ENCODE measurements at places on chromosomes 1 and 21.

DNA sequence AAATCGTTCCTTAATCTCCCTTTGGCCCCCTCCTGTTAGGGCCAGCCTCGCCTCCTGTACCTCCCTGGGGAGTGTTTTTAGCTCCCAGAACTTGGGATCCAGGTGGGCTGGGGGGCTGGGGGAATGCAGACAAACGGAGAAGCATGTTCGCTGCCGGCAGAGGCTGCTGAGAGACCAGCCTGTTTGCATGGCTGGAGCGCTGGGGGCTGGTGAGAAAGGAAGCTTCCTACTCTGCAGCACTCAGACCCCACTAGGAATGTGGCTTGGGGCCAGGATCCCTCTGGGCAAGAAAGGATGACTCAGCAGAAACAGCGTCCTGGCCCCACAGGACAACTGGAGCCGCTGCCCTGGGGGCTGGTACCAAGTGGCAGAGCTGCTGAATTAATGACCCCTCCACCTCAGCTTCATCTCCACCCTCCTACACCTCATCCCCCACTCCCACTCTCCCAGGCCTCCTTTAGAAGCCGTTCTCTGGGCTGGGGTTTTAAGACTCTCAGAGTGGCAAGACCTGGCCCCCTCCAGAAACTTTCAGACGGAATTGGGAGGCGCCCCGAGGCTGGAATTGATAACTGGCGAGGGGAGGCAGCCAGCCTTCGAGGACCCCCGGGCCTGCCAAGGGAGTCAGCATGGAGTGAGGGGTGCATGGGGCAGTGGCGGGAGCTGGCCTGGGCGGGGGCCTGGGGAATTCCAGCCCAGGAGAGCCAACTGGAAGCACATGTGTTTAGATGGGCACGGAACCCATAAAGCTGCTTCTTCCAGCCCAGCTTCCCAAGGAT is 28.5 kb upstream of the EPS8L3 start:
- DNase-seq = peak; percentile 61

DNA sequence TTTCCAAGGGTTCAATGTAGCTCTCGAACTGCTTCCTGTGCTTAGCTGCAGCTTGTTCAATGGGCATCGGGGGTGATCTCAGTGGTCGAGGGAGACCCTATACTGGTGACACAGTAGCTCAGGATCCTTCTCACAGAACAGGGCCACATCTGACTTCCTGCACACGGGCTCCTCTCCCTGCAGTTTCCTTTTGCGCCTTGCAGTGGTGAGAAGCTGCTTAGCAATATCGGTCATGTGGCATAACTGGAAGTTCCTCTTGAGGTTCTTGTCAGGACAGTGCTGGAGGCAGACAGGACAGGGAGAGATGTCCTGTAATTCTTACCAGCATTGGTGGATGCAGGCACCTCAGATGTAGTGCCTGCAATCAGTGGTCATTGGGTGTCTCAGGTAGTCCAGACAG is 140.5 kb upstream of the MAP1LC3C start:
- DNase-seq = no peak

DNA sequence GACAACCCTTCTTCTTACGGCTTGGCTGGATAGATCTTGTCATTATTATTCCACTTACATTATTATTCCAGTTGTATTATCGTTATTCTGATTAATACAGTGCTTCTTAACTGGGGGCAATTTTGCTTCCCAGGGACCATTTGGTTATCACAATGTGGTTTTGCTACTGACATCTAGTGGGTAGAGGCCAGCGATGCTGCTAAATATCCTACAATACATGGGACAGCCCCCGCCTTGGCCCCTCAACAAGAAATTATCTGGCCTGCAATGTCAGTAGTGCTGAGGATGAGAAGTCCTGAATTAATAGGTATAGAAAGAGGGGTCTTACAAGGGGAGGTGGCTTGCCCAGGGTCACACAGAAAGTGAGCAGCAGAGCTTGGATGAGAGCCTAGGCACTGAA is 105.6 kb downstream of the PTPRU start:
- DNase-seq = no peak

DNA sequence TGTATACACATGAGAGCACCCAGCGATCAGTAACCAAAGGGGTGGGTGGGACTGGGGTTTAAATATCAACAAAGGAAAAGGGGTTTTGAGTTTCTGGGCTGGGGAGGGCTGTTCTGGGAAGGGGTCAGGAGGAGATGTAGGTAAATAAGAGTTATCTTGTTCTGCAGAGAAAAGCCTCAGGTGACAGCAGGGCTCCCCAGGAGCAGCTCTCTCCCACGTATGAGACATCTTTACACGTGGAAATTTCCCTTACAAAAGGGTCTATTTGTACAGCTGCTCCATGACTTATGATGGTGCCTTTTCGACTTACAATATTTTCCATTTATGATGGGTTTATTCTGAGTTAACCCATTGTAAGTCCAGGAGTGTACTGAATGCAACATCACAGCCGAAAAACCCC is 16.3 kb upstream of the PADI2 start:
- no peak for DNase-seq

DNA sequence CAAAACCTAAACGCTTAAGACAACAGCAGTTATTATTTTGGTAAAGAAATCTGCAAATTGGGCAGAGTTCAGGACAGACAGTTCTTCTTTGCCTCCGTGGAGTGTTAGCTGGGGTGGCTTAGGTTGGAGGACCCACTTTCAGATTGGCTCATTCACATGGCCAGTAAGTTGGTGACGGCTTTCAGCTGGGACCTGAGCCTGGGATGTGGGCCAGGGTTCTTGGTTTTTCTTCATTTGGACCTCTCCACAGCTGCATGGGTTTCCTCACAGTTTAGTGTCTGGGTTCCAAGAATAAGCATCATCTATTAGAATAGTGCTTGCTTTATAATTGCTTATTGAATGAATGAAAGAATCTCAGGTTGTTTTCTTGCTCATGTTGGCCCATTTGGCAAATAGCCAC is 72.2 kb downstream of the ATF6 start:
- DNase-seq = no peak

DNA sequence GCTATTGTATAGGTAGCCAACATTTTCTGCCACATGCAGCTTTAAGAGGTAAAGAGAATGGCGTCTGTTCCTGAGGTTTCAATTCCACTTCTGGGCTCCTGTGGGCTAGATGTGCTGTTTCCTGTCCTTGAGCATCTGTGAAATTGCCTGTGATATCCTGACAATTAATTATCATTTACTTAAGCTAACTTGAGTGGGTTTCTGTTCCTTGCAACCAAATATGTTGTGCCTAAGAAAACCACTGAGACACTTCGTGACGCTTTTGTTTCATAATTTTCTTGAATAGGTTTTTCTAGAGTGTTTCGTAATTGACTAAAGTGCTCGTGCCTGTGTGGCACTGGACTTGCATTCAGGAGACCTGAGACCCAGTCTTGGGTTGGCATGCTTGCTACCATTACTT is 127.3 kb upstream of the POU3F1 start:
- DNase-seq = no peak

DNA sequence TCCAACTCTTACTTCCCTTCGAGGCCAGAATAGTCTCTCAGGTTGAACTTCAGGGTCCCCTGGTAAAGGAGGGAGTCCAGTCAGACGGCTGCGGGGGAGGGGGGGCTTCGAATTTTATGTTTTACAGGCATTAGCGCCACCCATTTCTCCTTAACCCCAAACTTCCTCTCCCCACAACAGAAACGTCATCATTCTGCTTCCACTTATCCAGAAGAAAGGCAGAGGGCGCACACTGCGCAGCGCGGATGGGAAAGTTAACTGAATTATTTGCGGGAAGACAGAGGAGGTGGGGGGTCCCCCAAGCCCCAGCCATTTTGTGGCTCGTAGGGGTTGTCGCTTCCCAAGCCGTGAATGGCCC is 529 bp upstream of the PRMT2 start:
- DNase-seq = peak; percentile 74

GRCh38 chr21:45997205-45997494 is 15.6 kb downstream of the COL6A1 start:
- DNase-seq = no peak

DNA sequence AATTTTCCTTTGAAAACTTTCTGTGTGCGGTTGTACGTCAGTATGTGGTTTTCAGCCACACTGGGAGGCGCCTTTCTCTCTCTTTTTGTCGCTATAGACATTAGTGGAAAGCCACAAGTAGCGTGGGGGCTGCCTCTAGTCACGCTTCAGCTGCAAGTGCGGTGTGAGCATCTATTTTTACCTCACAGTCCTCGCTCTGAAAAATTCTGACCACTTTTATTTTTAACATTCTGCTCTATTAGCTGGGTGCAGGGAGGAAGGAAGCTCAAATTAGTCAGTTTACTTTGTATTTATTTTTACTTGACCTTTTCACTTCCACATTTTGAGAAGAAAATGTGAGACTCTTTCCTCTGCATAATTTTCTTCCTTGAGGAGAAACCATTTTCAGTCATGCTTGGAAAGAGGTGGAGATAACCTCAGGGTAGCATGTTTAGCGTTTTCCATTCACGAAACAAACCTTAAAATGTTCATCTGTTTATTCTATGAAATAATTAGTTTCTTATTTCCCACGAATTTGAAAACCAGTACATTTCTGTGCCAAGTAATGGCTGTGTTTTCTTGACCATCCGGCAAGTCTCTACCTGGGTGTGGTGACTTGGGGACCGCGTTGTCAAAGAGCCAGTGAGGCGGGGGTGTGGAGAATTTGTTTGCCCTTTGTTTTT is 35.6 kb downstream of the ADARB1 start:
- DNase-seq = no peak

GRCh38 chr1:233025567-233025966 is 75.2 kb downstream of the NTPCR start:
- DNase-seq = peak; percentile 92

DNA sequence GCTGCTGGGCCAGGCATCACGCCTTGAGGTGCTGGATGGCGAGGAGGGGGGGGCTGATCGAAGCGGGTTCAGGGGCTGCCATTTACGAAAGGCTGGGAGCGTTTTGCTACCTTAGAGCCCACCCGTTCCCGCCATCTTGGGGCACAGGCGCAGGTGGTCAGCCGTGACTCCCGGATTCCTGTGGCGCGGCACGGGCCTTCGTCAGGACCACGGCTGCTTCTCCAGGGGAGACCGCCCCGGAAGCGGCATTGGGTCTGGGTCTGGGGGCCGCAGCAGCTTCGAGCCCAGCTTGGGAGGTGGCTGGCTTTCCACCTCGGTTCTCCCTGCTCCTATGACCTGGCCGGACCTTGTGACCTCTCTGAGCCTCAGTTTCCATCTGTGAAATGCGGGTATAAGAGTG is 23.8 kb downstream of the SPSB1 start:
- DNase-seq = no peak

DNA sequence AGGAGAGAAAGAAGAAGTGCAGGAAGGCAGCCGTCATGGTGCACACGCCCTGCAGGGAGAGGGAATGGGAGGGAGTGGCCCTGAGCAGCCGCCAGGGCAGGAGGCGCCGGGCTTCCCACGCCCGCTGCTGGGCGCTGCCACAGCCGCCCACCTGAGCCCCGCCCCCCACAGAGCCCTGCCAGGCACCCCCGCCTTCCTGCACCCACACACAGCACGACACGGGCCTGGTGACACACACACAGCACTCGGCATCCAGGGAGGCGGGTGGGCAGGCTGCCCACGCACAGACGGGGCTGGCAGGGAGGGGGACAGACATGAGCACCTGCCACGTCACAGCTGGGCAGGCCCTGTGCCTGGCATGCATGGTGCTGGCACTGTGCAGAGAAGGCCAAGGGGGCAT is 27.5 kb downstream of the ADGRB2 start:
- peak; percentile 48 for DNase-seq

DNA sequence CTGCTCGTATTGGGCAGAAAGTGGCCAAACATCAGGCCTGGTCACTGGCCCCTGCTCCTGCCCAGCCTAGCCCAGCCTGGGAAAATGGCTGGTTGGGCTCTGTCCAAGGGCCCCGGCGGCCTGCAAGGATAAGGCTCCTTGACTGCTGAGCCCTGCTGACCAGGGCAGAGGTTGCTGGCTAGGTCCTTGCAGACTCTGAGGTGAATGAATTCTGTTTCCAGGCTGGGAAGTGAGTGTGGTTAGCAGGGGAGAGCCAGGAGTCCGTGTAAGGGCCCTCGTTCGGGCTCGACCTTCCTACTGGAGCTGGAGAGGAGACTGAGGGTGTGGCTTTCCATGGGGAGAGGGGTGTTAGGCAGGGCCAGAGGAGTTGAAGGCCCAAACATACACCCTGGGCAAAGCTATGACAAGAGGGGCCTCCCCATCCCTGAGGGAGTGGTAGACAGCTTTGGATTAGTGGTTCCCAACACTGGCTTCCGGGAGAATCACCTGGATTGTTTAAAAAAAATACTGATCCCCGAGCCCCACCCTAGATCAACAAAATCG is 20.6 kb downstream of the CSF1 start:
- no peak for DNase-seq

DNA sequence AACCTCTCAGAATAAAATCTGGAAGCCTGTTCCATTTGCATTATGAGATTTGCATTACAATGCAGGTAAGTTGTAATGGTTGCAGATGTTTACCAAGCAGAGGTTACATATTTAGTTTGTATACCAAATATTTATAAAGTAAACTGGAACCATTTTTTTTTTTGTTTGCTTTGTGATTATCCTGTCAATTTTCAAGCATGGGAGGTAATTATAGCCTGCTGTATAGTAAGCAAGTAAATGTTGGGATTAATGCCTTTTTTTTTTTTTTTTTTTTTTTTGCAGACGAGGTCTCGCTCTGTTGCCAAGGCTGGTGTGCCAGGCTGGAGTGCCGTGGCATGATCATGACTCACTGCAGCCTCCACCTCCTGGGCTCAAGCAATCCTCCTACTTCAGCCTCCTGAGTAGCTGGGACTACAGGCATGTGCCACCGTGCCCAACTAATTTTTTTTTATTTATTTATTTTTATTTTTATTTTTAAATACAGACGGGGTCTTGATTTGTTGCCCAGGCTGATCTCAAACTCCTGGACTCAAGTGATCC is 21.0 kb downstream of the NFYC start:
- no peak for DNase-seq

GRCh38 chr1:56577406-56578137 is 1.8 kb downstream of the PLPP3 start:
- no peak for DNase-seq

DNA sequence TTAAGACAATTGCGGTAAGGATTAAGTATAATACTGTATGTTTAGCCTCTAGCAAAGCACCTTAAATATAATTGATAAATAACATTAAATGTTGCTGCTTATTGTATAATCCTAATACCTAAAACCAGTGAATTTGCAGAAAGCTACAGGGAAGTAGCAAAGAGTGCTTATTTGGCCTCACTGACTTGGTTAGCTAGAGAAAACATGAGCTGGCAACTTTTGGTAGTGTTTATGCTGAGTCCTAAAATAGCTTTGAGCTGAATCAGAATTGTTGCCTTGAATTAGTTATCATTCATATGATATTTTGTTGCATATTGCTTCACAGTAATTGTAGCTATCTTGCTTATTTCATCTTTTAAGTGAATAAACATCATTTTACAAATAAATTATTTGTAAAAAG is 3.5 kb downstream of the TRIM67 start:
- peak; percentile 63 for DNase-seq
